ENCODE measurements at places on chromosomes 13 and 19. TPM values are rescaled to one million over a fixed set of nuclear protein-coding genes. Genes with fewer than 3 reads are reported as not detected.

Gene IGFLR1
- 1.2 TPM for total RNA-seq

Gene TMEM272
- total RNA-seq, result not detected

Gene NDUFS7
- total RNA-seq, result 27.3 TPM

Gene ZNF844
- total RNA-seq, result 13.2 TPM

Gene ZNF471
- 8.9 TPM for total RNA-seq

Gene MRI1
- total RNA-seq, result 25.0 TPM

Gene ALOX5AP
- total RNA-seq, result 13.3 TPM

Gene FAM187B
- not detected for total RNA-seq

Gene CCDC122
- total RNA-seq, result 2.8 TPM

Gene RAB11B
- 76.5 TPM for total RNA-seq

Gene F2RL3
- 0.49 TPM for total RNA-seq

Gene UCHL3
- total RNA-seq, result 23.0 TPM

Gene HIF3A
- 59.6 TPM for total RNA-seq

Gene LAIR1
- total RNA-seq, result 11.5 TPM

- no peak for DNase-seq
Measured at GRCh38 chr13:44757671-44758070, 181.5 kb upstream of the TSC22D1 start.

DNA sequence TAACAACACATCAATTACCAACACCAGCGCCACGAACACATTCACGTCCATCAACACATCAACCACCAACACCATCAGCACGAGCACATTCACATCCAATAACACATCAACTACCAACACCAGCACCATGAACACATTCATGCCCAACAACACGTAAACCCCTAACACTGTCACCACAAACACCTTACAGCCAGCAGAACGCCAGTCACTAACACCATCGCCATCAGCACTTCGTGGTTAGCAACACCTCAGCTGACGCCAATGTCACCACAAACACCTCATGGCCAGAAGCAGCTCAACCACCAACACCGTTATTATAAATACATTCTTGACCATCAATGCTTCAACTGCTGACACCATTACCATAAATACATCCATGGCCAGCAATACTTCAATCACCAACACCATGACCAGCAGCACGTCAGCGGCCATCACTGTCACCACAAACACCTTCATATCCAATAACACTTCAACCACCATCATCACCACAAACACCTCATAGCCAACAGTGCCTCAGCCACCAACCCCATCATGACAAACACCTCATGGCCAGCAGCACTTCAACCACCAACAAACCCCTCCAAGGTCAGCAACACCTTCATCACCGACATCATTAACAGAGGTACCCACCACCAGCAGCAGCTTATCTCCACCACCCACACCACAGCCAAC, 9.4 kb downstream of the FCER2 start:
- no peak for DNase-seq

- DNase-seq, result no peak
Measured at GRCh38 chr19:58560921-58561320, 2.5 kb upstream of the UBE2M start.

- DNase-seq, result no peak
Measured at GRCh38 chr19:17149393-17150135, 65.6 kb upstream of the USE1 start.

GRCh38 chr13:91576590-91576989, 178.2 kb downstream of the GPC5 start:
- no peak for DNase-seq

DNA sequence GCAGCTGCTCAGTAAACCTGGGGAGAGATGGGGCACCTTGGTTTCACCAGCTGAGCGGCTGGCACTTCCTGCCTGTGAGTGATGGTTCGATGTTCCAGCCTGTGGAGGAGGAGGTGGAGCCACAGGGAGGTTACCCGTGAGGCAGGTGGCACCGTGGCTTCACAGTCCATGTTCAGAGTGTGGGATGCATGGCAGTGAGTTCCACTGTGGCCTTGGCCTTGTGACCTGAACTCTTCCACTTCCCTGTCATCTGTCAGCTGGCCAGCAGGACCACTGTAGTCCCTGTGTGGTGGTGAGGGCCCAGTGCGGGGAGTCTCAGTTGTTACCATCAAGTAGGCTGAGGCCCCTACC, 16.9 kb downstream of the SMARCA4 start:
- DNase-seq, result no peak

- DNase-seq, result no peak
Measured at GRCh38 chr13:67351909-67352308, 121.8 kb upstream of the PCDH9 start.

- no peak for DNase-seq
Measured at GRCh38 chr19:42657556-42657955, 62.8 kb upstream of the CEACAM8 start.

DNA sequence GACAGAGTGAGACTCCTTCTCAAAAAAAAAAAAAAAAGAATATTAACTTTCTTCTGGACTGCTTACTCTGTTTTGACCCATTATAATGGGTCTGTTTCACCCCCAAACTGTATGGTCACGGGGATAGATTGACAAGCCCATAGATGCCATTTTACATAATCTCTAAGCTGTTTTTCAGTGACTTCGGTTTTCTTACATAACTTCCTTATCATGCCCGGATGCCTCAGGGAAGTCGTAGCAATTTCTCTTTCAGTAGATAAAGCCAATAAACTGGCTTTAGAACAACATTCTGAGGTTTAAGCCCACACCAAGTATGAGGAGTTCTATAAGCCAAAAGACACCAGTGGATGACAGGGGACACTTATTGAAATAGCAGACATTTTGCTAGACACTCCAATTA, 5.9 kb upstream of the ZNF254 start:
- DNase-seq, result no peak

DNA sequence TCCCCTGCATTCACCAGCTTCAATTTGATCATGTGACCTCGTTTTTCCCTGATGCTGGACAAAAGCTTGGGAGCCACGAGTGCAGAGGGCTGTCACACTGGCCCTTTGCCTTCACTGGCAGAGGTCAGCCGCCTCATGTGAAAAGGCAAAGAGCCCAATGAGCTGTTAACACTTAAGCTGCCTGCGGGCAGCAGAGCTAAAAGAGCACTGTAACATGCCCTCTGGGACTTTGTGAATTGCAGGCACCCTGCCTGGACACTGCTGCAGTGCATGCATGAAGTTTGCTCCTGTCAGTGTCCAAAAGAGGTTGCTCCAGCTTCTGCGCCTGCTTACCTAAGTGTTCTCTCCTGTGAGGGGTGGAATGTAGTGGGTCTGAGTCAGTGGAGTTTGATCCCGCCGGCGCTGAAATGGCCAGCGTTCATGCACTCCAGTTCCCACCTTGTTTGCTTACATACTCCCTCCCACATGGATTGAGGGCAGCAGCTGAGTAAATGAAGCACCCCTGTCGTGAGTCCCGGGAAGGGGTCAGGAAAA, 193.7 kb downstream of the RFC3 start:
- no peak for DNase-seq

- DNase-seq, result no peak
Measured at GRCh38 chr19:42079276-42079669, 3.3 kb downstream of the ZNF574 start.

- no peak for DNase-seq
Measured at GRCh38 chr13:42769650-42770049, 11.7 kb upstream of the FAM216B start.

- no peak for DNase-seq
Measured at GRCh38 chr19:2964874-2965273, 12.5 kb upstream of the TLE6 start.

GRCh38 chr13:37640499-37640898, 41.9 kb upstream of the POSTN start:
- DNase-seq, result no peak

GRCh38 chr19:55014714-55015113, 23.4 kb downstream of the GP6 start:
- no peak for DNase-seq

DNA sequence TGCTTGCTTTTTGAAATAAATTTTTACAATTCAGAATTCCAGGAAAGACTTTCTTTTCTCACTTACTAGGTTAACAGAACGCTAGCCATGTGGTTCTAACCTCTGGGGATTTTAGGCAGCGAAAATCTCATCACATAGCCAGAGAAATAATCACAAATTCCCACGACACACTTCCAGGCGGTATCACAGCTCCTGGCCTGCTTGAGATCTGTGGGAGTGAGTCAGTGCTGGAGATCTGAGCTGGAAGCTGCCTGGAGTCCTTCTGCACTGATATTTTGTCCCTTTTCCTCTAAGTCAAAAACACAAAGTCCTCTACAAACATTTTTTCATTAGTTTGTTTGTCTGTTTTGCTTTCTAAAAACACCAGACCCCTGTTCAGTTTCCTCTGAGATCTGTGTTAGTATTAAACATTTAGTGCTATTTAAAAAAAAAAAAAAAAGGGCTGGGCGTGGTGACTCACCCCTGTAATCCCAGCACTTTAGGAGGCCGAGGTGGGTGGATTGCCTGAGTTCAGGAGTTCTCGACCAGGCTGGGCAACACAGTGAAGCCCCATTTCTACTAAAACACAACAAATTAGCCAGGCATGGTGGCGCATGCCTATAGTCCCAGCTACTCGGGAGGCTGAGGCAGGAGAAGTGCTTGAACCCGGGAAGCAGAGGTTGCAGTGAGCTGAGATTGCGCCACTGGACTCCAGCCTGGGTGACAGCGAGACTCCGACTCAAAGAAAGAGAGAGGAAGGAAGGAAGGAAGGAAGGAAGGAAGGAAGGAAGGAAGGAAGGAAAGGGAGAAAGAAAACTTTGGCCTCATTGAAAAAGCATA, 12.2 kb upstream of the UBE2L5 start:
- no peak for DNase-seq

- DNase-seq, result no peak
Measured at GRCh38 chr13:34064456-34065205, 246.7 kb downstream of the RFC3 start.

GRCh38 chr19:43781630-43782310, 997 bp upstream of the KCNN4 start:
- DNase-seq, result no peak

Measured in skin of body (tissue), 3 donors.